ENCODE measurements at places on chromosomes 4 and X.

- DNase-seq, result no peak
These were observed 26.3 kb upstream of the DACH2 start for GRCh38 chrX:86121916-86122315.

GRCh38 chr4:70728091-70728490 is 6.3 kb downstream of the RUFY3 start:
- DNase-seq, result no peak

DNA sequence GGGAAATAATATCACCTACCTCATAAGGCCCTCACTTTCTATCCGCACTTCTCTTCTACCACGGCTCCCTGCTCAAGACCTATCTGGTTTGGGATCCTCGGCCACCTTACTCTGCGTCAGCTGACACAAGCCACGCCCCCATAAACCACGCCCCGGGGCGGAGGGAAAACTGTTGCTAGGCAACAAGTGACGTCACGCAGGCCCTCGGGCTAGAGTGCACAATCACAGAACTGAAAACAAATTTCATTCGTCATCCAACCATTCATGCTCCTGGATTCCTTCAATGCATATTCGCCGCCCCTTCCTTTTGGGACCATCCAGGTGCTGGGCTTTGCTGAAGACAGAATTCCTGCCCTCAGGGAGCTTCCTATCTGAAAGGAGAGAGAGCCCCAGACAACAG is 66.3 kb downstream of the SMC1A start:
- no peak for DNase-seq

- no peak for DNase-seq
These were observed 759.1 kb upstream of the SLIT2 start for GRCh38 chr4:19492606-19493005.

DNA sequence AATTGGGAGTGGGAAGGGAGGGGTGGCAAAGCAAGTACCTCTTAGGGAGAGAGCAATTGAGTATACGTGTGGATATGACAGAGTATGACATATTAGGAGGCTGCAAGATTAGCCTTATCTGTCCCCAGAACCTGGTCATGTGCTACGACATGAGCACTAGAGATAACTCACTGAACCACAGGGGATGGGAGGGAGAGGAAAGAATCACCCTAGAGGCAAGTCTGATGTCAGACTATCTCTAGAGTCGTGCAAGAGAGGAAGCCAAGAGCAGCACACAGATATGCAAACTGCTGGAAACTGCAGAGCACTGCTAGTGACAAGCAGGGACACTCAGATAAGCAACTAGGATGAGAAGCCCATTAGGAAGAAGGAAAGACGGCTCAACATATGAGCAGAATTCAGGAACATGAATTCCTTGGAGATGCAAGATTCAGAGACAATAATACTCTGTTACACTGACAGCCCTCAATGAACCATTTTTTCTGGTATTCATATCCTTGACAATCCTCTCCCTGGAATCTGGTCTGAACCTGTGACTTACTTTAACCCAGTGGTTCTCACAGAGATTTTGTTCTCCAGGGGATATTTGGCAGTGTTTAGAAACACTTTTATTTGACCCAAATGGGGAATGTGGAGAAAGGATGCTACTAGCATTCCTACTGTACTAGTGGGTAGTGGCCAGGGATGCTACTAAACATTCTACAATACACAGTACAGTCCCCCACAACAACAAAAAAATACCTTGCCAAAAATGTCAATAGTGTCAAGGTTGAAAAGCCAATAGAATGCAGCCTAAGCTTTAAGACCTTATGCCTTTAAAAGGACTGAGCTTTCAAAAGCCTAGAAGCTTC is 84.0 kb upstream of the BMP2K start:
- DNase-seq, result no peak
